Dermis microvascular lymphatic vessel endothelial cell (primary cell): ENCODE measurements at places on chromosomes 6 and 20. TPM values are rescaled to one million over a fixed set of nuclear protein-coding genes. Genes with fewer than 3 reads are reported as not detected.

Gene RFX6
- total RNA-seq = not detected in 2 replicates

Gene RPS6KA2
- 122 and 241 TPM in 2 replicates for total RNA-seq

Gene ERVFRD-1
- under 0.01 TPM in 2 replicates for total RNA-seq

Gene MYBL2
- 8.6 and 13.0 TPM in 2 replicates for total RNA-seq

Gene VEGFA
- total RNA-seq = 4.5 and 6.7 TPM in 2 replicates

Gene PANK2
- 29.4 and 30.1 TPM in 2 replicates for total RNA-seq

Gene C6orf141
- total RNA-seq = 23.4 and 45.5 TPM in 2 replicates

GRCh38 chr6:167754691-167755090, 72.0 kb upstream of the AFDN start:
- no peak for DNase-seq

DNA sequence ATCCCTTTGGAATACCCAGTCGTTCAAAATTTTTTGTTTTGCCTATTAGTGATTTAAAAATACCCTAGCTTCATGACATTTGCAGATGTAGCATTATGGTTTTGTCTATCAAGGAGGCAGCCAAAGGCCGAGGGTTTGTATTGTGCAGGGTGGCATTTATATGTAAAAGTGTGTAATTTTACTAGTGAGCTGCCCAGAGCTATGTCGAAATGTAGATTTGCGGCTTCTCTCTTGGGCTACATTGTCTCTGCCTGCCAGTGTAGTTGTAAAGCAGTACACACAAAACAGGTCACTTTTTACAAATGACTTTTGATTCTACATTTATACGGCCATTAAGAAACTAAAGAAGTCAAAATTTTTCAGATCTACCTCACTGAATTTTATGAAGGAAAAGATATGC, 87.7 kb downstream of the TSHZ2 start:
- no peak for DNase-seq

- no peak for DNase-seq
Observed at GRCh38 chr20:60053125-60053817, 95.0 kb downstream of the CDH26 start.

DNA sequence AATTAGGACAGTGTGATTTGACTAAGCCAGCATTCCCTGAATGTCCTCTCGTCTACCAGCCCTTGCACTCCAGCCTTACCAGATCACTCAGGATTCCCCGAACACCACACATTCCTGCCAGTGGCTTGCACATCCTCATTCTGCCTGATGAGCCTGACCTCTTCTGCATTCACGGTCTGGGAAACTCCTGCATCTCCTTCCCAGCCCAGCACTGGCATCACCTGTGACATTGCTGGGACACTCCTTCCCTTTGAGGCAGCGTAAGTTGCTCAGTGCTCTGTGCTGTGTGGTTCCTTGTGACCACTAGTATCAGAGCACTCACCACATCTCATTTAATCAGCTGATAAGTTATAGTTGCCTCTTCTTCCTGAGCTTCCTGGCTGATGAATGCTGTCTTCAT, 17.3 kb downstream of the NCOA7 start:
- DNase-seq = no peak

DNA sequence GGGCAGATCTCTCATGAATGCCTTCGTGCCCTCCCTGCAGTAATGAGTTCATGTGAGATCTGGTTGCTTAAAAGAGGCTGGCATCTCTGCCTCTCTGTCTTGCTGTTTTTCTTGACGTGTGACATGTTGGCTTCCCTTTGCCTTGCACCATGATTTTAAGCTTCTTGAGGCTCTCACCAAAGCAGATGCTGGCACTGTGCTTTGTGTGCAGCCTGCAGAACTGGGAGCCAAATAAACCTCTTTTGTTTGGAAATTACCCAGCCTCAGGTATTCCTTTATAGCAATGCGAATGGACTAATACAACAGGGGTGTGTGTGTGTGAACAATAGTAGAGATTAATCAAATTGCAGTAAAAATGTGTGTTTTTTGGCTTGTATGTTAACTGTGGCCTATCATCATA, 8.1 kb downstream of the AKAP7 start:
- DNase-seq = no peak

DNA sequence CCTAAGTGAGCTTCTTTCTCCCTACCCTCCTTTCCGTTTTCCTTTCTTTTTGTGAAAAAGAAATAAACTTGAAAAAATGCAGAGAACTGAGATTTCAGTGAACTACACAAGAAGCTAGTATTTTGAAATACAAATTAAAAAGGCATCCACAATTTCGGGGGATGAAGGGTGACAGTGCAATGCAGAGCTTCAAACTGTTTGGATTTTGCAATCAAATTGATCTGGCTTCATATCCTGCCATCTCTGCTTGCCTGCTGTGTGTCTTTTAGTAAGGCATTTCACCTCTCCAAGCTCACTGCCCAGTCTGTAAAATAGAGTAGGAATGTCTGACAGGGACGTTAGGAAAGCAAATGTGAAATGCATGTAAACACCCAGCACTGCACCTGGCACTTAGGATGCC, 258.0 kb downstream of the HACE1 start:
- DNase-seq = no peak

- peak; percentile 3 for DNase-seq
Observed at GRCh38 chr20:8464368-8464767, 332.3 kb downstream of the PLCB1 start.

DNA sequence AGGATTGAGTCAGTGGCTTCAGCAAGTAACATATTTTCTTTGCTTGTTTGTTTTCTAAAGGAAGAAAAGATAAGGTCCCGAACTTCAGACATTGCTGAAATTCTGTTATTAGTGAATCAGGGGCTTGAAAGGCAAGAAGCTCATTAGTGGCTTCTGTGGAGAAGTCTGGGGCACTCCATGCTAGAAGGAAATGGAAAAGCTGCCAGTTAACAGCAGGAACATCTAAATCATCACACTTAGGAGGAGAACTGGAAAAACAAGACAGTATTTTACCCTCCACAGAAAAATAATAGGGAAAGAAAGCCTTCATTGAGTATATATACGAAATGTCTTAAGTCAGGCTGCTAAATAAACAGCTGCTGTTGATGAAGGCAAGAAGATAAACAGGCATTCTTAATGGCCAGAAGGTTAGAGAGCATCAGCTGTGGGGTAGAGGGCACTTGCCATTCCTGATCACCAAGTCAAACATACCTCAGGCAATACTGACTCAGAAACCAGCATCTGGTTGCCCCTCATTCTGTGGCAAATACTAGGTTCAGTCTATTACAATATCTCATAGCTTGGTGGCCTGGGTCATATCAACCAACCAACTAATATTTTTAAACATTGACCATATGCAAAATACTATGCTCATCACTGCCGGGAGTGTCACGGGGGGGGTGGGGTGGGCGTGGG, 143.2 kb upstream of the TENT5A start:
- DNase-seq = no peak

DNA sequence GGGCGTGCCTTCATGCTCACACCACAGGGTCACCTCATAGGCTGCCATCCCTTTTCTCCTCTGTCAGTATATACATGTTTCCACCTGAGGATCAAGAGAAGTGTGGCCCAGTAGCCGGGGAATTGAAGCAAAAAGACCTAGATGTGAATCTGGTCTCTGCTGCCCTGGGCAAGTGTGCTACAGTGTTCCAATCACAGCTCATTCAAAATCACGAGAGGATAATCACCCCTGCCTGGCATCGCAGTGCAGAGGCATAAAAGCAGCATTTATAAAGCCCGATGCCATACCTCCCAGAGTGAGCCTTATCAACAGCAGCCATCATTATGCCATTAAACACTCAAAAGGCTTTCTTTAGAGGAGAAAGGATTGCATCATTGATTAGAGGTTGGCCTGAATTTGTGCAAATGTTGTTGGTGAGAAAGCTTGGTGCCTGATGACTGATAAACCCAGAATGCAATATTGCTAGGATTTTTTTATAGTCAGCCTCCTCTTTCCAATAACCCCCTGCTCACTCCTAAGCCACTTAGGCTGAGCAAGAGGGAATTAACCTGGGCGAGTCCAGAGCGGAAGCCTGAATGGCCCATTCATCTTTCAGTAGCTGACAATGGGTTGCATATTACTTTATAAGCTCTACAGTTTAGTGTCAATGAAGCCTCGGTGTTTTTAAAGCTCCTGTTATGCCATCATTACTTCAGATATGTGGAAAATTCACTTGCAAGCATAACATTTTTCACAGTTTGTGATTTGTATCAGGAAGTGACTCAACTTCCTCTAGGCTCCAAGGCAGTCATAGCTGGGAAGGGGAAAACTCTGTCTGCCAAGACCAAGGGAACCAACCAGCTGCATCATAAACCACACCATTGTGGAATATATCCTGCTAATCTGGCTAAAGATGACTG, 92.5 kb upstream of the NXT1 start:
- peak; percentile 98 for DNase-seq

DNA sequence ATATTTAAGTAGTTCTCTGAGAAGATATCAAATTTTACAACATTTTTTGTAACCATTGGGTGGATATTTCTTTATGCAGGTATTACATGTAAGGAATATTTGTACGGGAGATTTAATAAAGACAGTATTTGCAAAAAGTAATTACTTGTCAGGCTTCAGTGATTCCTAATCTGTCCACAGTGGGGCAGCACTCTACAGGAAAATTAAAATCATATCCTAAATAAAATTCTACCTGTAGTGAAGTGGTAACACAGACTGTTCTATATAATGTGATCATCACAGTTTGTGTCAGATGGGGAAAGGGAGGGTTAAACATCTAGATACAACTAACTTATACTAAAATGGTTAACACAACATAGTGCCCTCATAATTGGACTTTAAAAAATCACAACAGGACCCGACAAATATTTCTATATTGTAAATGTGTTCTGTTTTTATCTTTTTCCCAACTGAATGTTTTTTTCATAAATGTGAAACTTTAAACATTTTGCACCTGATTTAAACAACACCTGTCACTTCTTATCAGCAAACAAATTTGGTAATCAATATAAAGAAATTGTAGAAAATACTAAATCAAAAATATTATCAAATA, 145.6 kb upstream of the MANEA start:
- DNase-seq = peak; percentile 36

DNA sequence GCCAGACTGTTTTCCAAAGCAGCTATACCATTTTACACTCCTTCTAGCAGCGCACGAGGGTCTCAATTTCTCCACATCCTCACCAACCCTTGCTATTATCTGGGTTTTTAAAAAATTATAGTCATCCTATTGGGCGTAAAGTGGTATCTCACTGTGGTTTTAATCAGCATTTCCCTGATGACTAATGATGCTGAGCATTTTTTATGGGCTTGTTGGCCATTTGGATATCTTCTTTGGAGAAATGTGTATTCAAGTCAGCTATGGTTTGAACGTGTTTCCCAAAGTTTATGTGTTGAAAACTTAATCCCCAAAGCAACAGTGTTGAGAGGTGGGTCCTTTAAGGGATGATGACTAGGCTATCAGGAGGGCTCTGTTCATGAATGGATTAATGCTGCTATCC, 6.7 kb downstream of the MCUR1 start:
- DNase-seq = no peak

DNA sequence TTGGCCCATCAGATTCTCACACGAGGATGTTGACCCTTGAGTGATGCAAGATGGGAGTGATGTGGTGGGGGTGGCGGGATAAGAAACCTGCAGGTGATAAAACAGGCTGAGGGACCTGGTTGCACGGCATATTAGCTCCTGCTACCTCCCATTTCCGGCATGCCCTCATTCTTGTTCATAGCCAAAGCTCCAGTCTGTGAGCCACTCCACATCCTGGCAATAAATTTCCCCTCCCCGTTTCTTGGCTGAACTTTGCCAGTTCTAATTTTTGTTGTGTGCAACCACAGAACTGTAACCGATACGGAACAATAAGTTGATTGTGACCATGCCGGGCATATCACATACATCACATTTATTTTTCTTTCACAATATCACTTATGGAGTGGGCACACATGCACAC, 41.6 kb upstream of the NFATC2 start:
- DNase-seq = no peak

- DNase-seq = peak; percentile 12
Observed at GRCh38 chr6:80519811-80520594, 413.5 kb downstream of the BCKDHB start.

GRCh38 chr6:118551063-118552053, 3.3 kb downstream of the PLN start:
- DNase-seq = peak; percentile 76

GRCh38 chr6:117229870-117230269, 35.5 kb upstream of the VGLL2 start:
- DNase-seq = no peak
